ENCODE measurements at places on chromosomes 7 and 10.
A peak's percentile ranks its signal among the peaks of the same experiment; 100 is the strongest.

GRCh38 chr7:81138870-81139269, 220.0 kb upstream of the SEMA3C start:
- no peak for DNase-seq

- DNase-seq: no peak
Observed at GRCh38 chr10:2232479-2232878, 495.2 kb upstream of the ADARB2 start.

GRCh38 chr10:75394221-75394620, 7.3 kb downstream of the ZNF503 start:
- no peak for DNase-seq

DNA sequence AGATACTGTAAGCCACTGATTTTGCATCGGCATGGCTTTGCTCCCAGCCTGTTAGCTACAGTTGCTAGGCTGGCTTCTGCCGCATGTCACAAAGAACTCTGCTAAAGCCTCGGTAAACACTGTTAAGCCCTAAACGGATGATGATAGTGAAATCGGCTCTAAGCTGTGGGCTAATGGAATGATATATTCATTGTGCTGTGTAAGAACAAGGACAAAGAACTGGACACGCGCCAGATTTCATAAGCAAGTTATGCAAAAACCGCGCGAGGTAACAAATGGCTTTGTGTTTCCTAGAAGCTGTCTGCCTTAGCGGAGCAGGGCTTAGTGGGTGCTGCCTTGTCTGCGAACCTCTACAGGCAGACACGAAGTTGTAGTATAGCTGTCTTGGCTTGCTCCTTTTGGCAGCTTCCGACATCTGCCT, 331.3 kb upstream of the COBL start:
- DNase-seq: peak; percentile 35

All from posterior cingulate gyrus (tissue), 11 donors.